ENCODE measurements at places on chromosomes 11 and 22. TPM values are rescaled to one million over a fixed set of nuclear protein-coding genes. Genes with fewer than 3 reads are reported as not detected.

The TEX54 gene
- 1.0 TPM for total RNA-seq

GRCh38 chr11:130785380-130786116 lies 130.7 kb downstream of the SNX19 start:
- H3K36me3 ChIP-seq: peaks cover 5% of the 10 kb centered on the region
- no peak for DNase-seq
- no peaks in the 10 kb centered on the region for H3K27me3 ChIP-seq

The MYO18B gene
- total RNA-seq: 0.25 TPM

DNA sequence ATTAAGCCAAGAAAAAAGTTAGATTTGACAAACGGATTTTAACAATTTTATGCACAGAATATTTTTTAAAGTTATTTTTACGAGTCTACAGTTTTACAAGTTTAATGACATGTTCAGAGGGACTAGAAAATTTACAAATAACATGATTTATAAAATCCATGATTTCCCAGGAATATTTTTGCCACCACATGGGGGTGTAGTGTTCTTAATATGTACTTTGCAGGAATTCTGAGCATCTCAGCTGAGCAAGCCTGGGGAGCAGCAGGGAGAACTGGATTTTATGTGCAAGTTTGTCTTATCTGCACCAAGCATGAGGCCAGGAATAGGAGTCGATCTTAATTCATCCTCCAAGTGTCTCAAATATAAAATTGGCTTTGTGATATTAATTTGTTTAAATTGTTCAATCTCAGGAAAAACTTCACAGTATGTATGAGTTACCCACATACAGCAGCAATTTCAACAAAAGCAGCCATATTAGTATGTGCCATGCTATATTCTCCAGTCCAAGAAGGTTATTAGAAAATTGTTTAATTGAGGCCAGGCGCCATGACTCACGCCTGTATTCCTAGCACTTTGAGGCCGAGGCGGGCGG lies 826.3 kb downstream of the DLG2 start:
- H3K4me3 ChIP-seq: no peak overlapping the region
- peaks cover 2% of the 10 kb centered on the region for H3K27me3 ChIP-seq
- DNase-seq: no peak
- H3K4me1 ChIP-seq: no peaks in the 10 kb centered on the region
- H3K27ac ChIP-seq: no peak overlapping the region
